ENCODE measurements at places on chromosomes 16 and 17.
A peak's percentile ranks its signal among the peaks of the same experiment; 100 is the strongest.

DNA sequence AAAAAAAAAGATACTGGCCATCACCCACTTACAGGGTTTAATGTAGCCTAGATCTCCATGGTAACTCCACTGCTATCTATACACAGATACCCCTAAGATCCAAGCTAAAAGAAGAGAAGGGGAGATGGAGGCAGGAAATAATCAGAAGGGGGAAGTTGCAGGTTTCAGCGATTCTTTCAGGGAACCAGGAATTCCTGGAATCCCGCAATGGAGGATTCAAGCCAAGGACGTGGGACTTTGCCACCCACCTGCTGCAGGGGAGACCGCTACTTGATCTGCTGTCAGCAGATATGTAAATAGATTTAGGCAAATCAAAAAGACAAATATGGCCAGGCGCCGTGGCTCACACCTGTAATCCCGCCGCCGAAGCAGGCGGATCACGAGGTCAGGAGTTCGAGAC, 121.1 kb downstream of the AIPL1 start:
- no peak for DNase-seq

- no peak for DNase-seq
Measured at GRCh38 chr16:49563666-49564065, 190.1 kb downstream of the C16orf78 start.

GRCh38 chr17:28573521-28573920, 2.2 kb upstream of the PIGS start:
- no peak for DNase-seq

DNA sequence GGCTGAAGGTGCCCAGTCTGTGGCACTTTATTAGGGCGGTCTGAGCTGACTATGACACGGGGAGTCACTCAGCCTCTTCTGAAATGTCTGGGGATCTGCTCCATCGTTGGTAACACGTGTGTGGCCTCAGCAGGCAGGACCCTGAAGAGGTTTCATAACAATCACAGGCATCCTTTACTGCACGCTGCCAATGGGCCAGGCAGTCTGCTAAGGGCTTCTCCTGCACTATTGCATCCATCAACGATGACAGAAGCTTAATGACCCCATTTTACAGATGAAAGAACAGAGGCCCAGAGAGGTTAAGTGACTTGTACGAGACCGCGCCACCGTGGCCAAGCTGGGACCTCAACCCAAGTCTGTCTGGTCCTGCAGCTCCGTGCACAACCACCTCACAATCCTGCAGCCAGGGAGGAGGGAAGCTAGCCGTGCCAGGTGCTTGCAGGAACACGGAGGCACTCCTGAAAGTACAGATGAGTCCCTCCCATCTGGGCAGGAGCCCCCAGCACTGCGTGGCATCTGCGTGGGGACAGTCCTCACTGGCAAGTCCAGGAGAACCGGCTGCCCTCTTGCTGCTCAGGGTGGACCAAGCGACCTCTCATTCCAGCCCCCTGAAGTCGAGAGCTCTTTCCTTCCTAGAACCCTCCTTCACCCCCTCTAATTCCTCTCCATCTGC, 40.0 kb downstream of the RPH3AL start:
- DNase-seq = no peak

GRCh38 chr17:34075076-34075475, 180.0 kb upstream of the CCL2 start:
- no peak for DNase-seq

GRCh38 chr17:77151186-77151585, 10.4 kb downstream of the SEC14L1 start:
- DNase-seq = no peak

DNA sequence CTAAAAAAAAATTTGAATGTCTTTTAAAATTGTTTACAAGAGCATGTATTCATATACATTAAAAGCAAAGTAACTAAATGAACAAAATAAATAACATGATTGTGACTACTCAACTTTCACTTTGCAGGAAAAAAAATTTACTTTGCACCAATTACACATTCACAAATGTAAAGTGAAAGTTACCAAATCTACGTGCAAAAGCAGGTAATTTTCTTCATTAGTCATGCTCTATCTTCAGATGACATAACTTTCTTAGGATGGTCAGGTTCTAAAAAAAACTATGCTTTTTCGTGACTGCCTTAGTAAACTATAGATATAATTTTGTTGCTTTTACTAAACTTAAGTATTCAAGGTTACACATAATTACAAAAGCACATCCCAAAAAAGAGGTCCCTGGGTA, 17.0 kb upstream of the ABCA10 start:
- DNase-seq = no peak

GRCh38 chr17:67171560-67171959, 73.4 kb downstream of the HELZ start:
- DNase-seq = no peak

GRCh38 chr16:54482892-54483574, 196.4 kb upstream of the IRX3 start:
- no peak for DNase-seq

DNA sequence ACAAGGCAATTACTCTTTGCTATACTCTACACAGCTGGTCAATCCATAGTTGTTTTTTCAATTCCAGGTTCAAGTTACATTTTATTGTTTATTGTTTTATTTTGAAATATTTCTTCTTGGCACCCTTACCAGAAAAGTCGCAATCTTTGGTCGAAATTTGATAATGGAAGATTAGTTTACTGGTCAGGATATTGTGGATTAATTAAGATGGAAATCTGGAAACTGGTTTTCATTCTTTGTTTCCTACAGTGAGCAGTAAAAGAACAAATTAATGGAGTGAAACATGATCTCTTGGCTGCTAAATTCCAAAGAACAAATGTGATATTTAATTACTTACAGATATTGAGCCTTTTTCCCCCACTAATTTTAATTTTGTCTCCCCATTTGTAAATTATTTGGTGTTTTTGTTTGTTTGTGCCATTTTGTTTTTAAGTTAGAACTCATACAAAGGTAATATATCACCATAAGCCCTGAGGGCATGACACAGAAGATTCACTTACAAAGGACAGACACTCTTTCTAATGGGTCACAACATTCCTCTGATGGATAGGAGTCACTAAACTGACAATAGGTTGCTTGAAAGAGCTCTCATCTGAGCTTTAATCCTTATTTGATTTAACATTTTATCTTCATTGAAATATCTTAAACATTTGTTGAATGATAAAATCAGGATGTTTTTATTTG, 700.2 kb downstream of the KCNJ2 start:
- no peak for DNase-seq

DNA sequence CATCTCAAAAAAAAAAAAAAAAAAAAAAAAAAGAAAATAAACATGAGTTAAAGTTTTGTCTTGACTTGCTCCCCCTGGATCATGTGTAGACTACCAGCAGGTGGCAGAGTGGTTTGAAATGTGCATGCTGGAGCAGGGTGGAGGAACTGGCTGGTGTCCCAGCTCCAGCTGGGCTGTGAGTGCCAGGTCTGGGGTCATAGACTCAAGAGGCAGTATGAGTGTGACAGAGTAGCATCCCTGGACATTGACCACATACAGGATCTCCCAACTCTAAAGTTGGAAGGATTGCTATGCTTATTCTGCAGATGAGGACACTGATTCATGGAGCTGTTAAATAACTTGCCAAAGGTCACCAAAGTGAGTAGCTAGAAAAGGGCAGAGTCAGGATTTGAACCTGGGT, 198.0 kb upstream of the MPHOSPH6 start:
- DNase-seq = peak; percentile 18

- no peak for DNase-seq
Measured at GRCh38 chr16:79067600-79067999, 532.9 kb downstream of the MAF start.

- DNase-seq = no peak
Measured at GRCh38 chr17:71802663-71803062, 318.2 kb upstream of the SOX9 start.

GRCh38 chr17:29749045-29749825, 126.5 kb upstream of the CORO6 start:
- DNase-seq = no peak

DNA sequence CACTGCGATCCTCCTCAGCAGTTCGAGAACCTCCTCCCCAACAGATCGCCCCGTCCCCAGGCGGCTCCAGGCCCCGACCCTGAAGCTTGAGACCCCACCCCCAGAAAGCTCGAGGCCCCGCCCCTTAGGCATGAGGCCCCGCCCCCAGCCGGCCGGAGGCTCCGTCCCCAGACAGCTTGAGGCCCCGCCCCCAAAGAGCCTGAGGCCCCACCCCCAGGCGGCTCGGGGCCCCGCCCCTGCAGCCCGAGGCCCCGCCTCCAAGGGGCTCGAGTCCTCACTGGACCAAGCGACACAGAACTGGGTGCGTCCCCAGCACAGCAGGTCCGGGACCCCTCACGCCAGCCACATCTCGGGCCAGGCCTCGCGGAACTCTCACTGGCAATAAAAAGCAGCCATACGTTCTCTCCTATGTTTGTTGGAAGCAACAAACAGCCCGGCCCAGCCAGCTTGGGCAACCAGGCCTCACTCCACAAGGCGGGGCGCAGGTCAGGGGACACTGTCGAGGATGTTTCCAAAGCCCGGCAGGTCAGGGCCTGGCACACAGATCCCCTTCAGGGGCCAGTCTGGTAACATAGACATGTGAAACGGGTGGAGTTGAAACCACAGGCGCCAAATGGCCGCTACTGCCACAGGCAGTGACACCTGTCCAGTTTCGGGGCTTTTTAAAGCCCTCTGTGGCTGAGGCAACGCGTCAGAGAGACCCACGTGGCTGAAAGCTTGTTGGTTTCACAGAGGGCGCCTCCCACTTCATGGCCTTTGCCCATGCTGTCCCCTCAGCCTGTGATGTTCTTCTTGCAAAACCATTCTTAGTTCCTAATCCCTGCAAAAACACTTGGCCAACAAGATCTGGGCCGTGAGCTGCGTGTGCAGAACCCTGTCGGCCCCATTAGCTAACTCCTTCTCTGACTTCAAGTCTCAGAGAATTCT, 224.2 kb downstream of the PARN start:
- DNase-seq = no peak

DNA sequence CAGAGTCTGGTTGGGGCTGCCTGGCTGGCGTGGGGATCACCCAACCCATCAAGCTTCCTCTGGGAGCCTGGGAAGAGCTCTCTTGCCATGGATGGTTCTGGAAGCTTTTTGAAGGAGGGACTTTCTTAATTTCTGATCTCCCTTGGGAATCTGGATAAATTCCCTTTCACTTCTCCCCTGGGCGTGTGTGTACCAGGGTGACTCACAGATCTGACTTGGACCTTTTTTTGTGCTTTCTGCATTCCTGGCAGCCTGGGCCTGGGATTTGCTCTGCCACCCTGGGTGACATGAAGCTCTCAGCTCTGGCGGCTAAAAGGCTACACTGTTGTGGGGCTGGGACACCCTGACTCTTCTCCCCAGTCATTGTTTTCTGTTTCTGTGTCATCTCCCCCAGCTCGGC, 70.1 kb downstream of the ABCC1 start:
- DNase-seq = no peak

- DNase-seq = no peak
Measured at GRCh38 chr16:84854759-84855158, 35.0 kb downstream of the CRISPLD2 start.

GRCh38 chr17:10050597-10051101, 145.6 kb upstream of the RCVRN start:
- DNase-seq = no peak

- no peak for DNase-seq
Measured at GRCh38 chr17:17440938-17441675, 35.7 kb upstream of the MED9 start.

DNA sequence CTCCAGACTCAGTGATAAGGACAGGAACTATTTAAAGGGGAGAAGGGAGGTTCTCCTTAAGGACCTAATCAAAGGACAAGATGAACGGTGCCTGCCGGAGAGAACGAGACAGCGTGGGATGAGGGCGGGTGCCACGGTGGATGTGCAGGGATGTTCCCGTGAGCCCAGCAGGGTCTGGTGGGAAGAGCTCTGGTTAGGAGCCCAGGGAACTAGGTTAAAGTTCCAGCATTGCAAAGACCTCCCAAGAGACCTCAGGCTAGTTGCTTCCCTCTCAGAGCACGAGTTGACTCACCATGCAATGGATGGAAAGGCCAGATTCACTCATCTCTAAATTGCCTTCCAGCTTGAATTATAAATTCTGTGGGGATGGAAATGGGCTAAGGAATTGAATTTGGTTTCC, 14.7 kb downstream of the CCR7 start:
- DNase-seq = no peak

GRCh38 chr17:19309701-19310100, 52.8 kb downstream of the B9D1 start:
- DNase-seq = no peak

DNA sequence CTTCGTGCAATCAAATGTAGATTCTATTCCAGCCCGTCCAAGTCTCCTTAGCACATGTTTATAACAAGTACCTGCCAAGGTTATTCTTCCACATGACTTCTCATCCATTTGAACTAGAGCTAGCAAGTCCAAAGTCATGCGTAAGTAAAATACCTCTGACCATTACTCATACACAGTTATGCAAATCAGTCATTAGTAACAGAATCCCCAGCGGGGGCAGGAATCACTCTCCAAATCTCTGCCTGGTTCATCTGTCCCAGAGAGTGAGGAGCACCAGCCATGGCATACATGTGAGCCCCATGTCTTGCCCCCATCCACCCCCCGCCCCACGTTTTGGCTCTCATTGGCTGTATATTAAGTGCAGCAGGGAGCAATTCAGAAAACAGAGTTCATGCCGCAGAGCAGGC, 27.7 kb downstream of the SRL start:
- DNase-seq = no peak

DNA sequence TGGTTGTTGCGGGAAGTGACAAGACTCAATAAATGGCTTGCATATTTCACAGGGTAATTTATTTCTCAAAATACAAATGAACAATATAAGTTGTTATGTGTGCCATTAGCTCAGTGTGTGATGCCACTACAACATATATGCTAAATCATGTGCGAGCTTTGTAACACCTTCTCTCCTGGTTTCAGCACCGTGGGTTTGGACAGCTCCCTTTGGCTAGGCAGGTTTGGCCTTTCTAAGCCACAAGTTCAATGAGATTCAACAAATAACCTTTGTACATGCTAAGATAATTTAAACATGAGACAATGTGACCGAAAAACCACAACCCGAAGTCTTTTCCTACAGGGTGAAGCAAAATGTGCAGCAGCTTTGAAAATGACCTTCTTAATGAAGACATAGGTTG, 563.9 kb downstream of the TMEM114 start:
- DNase-seq = no peak

DNA sequence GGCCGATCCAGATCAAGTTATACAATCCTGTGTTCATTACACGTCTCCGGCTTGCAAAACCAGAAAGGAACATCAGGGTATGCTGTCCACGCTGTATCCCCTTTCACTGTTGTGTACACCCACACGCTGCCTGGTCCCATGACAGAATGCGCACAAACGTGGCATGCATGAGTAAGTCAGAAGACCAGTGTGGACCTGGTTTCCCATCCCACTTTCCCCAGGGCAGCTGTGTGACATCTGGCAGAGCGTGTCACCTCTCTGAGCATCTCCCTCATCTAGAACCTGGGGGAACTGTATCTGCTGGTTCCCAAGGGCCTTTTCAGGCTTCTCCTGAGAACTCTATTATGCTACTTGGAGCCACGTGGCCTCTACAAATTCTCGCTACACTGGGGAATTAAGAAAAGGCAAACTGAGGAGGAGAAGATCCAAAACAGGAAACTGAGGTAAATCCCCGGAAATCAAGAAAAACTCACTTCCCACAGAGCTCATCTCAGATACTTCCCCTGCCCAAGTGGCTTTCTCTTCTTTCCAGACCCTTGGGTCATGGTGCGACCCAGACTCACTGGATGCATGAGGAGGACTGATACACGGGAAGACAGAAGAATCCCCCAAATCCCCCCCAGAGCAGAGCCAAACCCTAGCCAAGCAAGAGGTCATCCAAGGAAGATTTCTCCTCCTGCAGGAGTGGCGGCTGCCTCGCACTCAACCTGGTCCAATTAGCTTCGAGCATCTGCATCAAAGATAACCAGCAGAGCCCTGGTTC, 139.3 kb downstream of the GAS7 start:
- no peak for DNase-seq

- no peak for DNase-seq
Measured at GRCh38 chr17:2034157-2034556, 4.2 kb downstream of the DPH1 start.
